T-cell (primary cell): ENCODE measurements at places on chromosomes 2 and 18. TPM values are rescaled to one million over a fixed set of nuclear protein-coding genes. Genes with fewer than 3 reads are reported as not detected.

GRCh38 chr18:61998957-61999356 lies 106.2 kb upstream of the RNF152 start:
- H3K27ac ChIP-seq: no peak overlapping the region
- H3K4me3 ChIP-seq: no peak overlapping the region
- peaks cover 3% of the 10 kb centered on the region for H3K27me3 ChIP-seq
- no peaks in the 10 kb centered on the region for H3K36me3 ChIP-seq
- H3K4me1 ChIP-seq: no peaks in the 10 kb centered on the region

- H3K4me3 ChIP-seq: no peak overlapping the region
- H3K4me1 ChIP-seq: no peaks in the 10 kb centered on the region
- DNase-seq: no peak
- no peak overlapping the region for H3K27ac ChIP-seq
- H3K36me3 ChIP-seq: no peaks in the 10 kb centered on the region
Measured at GRCh38 chr2:9983401-9984216, 32.1 kb downstream of the GRHL1 start.

DNA sequence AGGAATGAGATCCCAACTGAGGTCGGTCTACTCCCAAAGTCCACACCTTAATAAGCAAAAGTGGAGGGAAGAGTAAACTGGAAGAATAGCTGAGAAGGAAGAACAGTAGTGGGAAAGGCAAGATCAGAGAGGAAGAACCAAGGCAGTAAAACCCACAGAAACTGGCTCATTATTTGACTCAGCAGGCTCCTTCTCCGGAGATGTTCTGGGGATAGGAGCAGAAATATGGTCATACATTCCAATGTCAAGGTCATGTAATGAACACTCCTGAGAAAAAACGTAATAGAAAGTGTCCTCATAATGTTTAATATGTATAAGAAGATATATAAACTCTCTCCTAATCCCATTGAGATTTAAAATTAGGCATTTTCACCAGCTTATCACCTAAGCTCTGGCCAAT lies 39.5 kb downstream of the STK39 start:
- H3K27ac ChIP-seq: no peak overlapping the region
- no peak for DNase-seq
- no peaks in the 10 kb centered on the region for H3K36me3 ChIP-seq
- H3K27me3 ChIP-seq: no peaks in the 10 kb centered on the region
- H3K4me1 ChIP-seq: peaks cover 8% of the 10 kb centered on the region
- H3K4me3 ChIP-seq: no peak overlapping the region

Gene LHCGR
- not detected for total RNA-seq

Gene UGT1A8
- not detected for total RNA-seq

Gene DUSP2
- 437 TPM for total RNA-seq

Gene PLEK
- 13.6 TPM for total RNA-seq
